Liver (tissue), 10 donors: ENCODE measurements at places on chromosomes 2 and 18.

DNA sequence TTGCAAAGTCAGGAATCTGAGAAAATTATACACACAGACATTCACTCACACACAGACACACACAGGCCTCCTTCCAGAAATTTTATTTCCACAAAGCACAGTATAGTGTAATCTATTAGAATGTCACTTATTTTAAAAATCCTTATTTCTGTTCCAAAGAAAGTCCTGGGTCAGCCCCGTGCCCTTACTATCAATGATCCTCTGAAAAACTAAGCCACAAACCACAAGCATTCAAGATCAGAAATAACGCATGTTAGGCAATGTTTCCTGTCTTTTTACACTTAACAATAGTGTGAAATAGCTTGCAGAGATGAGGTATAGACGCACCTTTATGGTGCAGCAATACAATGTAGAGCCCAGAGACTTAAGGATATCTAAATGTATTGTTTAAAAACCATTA is 25.8 kb downstream of the TBC1D8 start:
- no peak for DNase-seq

- no peak for DNase-seq
These were observed 618.6 kb downstream of the ZEB2 start for GRCh38 chr2:143901185-143901842.

DNA sequence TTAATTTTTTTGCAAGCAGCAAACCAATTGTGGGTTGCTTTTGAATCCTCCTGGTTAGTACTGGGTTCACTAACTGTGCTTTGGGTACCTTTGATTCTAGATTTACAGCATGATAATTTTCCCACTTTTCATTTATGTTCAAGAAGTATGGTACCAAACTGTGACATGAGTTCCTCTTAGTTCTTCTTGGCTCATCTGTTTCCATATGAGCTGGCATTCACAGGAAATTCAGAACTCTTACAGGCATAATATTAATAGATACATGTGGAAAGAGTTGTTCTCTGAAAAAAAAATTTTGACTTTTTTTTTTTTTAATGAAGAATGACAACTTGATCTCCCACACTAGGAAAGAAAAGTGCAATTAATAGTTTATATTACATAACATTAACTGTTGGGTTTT is 59.4 kb downstream of the FMNL2 start:
- DNase-seq: no peak

DNA sequence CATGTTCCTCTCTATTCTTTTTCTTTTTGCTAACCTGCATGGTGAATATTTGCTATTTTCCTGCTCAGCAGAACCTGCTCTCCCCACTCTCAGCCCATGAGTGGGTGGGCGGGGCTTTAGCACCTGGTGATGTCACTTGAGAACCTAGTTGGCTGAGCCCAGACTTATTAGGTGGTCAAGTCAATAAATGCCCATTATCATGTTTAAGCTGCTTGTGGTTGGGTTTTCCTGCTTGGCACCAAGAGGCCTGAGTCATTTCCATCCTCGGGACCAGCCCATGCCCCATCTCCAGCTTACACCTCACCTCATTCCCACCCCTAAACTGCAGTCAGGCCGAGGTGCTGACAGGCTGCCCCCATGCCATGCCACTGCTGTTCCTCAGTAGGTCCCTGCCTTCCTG is 226.6 kb downstream of the ANKRD30B start:
- DNase-seq: no peak

GRCh38 chr2:239370403-239370802 is 30.4 kb downstream of the HDAC4 start:
- DNase-seq: no peak

- DNase-seq: no peak
These were observed 35.5 kb upstream of the PELI1 start for GRCh38 chr2:64179582-64180321.

- DNase-seq: no peak
These were observed 227.9 kb downstream of the CDH2 start for GRCh38 chr18:27948986-27949385.

DNA sequence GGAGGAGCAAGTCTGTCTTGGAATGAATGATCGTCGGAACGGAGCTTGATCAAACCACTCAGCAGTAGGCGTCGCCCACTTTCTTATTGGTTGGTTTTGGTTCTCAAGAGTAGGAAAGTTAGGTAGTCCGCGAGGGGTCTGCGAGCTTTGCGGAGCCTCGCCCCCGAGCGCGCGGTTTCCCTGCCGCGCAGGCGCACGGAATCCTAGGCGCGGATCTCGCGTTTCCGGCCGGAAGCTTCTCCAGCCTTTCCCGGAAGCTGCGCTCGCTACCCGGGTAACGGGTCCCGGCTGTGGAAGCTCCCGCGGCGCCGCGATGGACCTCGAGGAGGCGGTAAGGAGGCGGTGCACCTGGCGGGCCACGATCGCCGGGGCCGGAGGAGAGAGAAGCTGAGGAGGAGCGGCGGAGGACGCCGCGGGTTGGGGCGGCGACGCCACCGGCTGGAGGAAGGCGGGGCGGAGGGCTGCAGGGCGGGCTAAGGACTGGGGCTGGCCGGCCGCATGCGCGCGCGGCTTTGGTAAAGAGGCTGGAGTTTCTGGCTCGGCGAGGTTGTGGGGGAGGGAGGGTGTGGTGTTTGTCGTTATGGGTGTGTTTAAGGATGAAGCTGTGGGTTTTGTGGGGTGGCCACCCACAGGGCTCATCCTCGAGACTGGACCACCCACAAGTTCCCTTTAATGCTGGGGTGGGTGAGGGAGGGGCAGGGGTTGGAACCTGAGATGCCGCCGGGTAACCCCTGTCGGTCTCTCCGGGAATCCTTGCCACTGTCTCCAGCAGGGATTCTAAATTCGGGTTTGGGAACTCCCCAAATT is at the start of gene TAF1B:
TSS of gene TAF1B (plus strand) at position 246 of the 807 bp plus-strand sequence. CDS start at position 314, 68 bp downstream.
- peak; percentile 87 for DNase-seq

DNA sequence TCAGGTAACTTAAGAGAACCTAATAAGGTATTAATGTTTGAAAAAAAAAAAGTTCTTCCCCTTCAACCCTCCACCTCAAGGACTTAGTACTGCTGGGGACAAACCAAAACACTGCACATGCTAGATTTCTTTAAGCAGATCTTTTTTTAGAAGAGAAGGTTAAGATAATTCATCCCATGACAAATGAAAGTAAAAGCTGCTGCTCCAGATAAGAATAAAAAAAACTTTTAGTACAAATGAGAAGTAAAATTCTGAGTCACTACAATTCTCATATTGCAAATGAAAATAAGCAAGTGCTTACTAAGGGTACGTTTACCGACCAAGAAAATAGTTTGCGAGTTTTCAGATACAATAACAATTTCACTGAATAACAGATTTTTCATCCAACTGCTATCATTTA is 8.9 kb downstream of the STAM2 start:
- no peak for DNase-seq

- DNase-seq: no peak
These were observed 70.6 kb upstream of the TEX51 start for GRCh38 chr2:126828051-126828450.

- DNase-seq: no peak
These were observed 215.3 kb downstream of the GALR1 start for GRCh38 chr18:77464917-77465316.

DNA sequence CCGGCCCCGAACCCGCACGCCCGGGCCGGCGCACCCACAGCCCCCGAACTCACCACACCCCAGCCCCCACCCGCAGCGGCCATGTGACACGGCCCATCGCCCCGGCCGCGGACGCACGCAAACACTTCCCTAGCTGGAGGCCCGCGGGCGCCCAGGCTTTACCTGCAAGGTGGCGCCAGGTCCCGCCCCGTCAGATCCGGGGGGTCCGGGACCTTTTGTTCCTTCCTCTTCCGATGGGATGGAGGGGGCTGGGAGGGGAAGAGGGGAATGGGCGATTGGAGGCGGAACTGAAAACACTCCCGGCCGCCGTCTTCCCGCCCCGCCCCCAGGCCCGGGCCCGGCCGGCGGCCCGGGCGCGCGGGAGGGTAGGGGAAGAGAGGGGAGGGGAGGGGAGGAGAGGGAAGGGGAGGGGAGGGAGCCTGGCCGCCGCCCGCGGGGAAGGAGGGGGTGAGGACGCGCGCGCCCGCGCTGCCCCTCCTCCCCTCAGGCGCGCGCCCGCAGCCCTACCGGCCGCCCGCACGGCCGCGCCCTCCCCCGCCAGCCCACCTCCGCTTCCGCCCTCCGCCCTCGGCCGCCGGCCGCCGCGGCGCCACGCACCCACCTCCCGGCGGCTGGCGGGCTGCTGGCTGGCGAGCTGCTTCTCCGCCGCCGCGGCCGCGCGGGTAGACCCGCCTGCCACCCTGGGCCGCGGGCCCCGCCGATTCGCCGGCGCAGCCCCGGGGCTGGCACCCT is at the start of gene SMAD2:
TSS of gene SMAD2 (minus strand) at position 461 of the 732 bp plus-strand sequence. CDS start 33,903 bp downstream, outside the sequence.
- peak; percentile 79 for DNase-seq

GRCh38 chr18:9215221-9215933 is 78.8 kb downstream of the ANKRD12 start:
- DNase-seq: no peak

DNA sequence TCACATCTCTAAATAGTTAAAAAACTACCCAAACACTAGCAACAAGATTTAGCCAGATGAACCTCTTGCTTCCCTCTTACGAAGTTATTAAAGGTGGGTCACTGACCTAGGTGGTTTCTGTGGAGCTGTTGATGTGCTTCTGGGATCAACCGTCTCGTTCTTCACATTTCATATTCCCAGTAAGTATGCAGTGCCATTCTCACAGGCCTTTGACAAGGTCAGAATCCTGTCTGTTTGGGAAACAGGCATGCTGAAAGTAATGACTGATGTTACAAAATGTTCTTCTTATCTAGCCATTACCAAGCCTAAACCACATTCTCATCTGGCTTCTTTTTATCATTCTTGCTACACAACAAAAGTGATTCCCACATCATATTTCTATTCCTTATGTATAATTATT is 70.3 kb downstream of the WDR7 start:
- DNase-seq: no peak

DNA sequence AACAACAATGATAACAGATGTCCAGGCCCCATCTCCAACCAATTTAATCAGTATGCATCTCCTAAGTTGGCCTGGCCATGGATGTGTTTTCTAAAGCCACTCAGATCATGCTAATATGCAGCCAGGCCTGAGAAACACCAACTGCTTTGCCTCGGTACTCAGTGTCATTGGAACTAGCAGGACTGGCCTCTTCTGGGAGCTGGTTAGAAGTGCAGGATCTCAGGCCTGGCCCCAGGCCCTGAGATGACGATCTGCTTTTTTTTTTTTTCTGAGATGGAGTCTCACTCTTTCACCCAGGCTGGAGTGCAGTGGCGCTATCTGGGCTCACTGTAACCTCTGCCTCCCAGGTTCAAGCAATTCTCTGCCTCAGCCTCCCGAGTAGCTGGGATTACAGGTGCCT is 69.1 kb downstream of the IRS1 start:
- DNase-seq: no peak

DNA sequence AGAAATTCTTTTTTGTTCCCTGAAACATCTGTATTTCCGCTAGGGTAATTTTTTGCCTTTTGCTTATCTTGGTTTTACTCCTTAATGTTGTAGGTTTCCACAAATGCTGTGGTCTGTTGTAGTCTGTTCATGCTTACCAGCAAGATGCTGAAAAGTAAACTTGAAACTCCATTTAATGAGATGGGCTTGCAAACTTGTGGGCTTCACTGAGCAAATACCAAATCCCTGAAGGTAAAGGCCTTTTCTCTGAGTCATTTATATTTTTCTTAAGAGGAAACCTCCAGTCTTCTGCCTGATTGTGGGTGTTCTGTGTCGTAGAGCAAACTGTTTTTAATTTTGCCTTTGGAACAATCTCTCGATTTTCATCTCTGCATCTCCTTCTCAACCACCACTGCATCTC is 9.3 kb downstream of the SP140 start:
- DNase-seq: no peak

GRCh38 chr2:45043174-45043573 is 33.9 kb upstream of the SIX2 start:
- DNase-seq: no peak

GRCh38 chr18:9068346-9068745 is 34.2 kb upstream of the NDUFV2 start:
- DNase-seq: no peak

DNA sequence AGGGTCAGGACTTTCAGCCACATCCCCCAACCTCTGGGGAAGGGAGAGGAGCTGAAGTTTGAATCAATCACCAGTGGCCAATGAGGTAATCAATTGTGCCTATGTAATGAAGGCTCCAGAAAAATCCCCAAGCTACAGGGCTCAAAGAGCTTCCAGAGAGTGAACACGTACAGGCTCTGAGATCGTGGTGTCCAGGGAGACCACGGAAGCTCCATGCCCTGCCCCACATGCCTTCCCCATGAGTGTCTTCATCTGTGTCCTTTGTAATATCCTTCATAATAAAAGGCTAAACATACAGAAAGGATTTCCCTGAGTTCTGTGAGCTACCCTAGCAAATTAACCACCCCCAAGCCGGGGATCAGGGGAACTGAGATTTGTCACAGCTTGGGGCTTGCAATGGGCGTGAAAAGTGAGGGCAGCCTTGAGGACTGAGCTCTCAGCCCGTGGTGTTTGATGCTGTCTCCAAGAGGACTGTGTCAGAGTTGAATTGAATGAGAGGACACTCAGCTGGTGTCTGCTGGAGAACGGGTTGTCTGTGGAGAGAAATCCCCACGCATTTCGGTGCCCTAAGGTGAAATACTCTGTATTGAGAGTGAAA is 25.5 kb upstream of the TUBB6 start:
- DNase-seq: no peak

DNA sequence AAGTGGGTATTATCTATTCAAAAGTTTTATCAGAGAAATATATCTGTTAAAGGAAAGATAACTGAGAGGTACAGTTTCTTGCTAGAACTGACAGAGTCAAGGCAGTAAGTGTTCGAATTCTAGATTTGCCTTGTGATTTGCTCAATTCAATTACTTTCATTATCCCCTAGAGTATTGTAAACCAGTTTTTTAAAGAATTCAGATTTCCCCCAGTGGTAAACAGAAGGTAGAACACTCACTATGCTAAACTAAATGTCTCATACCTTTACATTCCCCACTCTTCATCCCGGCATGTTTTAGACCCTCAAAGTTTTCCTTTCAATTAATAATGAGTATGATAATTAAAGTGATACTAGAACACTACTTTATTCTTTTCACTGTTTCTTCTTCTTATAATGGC is 28.6 kb downstream of the TTC21B start:
- DNase-seq: no peak

GRCh38 chr2:169704160-169704708 is 10.0 kb downstream of the PHOSPHO2 start:
- DNase-seq: no peak

DNA sequence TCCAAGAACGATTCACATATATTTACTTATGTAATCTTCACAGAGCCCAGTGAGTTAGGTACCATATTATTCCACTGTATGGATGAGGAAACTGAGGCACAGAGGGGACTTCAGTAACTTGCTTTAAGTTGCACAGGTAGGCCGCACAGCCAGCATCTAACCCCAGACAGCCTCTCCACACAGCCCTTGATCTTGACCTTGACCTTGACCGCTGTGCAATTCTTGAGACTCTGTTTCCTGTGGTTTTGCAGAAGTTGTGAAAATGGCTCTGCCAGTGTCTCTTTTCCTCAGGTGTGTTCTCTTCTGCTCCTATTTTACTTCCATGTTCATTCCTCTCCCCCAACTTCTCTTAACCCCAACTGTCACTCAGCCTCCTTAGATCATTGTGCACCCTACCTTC is 206.5 kb downstream of the SOX11 start:
- no peak for DNase-seq

DNA sequence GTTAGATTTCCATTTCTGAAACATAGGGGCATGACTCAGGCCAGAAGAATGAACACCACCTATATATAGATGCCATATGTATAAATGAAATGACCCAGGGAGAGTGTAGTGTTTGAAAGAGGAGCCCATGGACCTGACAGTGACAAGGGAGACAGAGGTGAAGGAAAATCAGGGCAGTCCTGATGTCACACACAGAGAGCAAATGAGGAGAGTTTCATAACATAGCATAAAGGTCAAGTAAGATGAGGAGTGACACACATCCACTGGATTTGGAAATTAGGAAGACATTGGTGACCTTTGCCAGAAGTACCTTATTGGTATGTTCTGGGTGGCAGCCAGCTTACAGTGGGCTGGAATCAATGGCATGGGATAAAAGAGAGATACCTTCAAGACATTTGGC is 276.7 kb downstream of the ZNF385B start:
- no peak for DNase-seq
